Fibroblast of the conjunctiva (primary cell): ENCODE measurements at places on chromosomes 7 and 10.

GRCh38 chr10:73136627-73137026 lies 26.4 kb downstream of the NUDT13 start:
- DNase-seq, result no peak

DNA sequence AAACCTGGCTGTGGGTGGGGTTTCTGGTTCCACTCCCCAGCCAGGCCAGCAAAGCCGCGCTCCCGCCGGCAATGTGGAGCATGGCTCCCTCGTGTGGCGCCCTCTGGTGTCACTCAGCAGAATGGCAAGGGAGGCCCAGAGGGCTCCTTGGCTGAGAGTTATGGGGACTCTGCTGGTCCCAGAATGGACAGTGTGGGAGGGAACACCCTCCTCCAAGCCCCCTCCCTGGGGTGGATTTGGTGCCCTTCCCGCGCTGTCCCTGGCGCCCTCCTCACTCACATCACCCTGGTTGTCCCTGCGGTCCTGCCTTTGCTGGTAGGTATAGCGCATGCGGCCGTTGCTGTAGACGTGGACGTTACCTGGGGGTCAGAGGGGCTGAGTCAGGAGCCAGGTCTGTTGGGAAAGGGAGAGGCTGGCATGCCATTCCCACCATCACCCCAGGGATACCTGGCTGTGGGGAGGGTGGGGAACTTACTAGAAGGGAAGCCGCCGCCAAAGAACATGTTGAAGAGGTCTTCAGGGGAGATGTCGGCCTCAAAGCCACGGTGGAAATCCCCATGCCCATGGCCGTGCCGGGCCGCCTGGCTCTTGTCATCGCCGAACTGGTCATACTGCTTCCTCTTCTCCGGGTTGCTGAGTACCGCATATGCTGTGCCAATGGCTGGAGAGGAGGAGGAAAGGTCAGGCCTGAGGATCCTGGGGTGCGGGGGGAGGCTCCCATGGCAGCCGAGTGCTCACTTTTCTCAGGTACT lies 14.0 kb downstream of the DNAJB12 start:
- DNase-seq, result no peak

DNA sequence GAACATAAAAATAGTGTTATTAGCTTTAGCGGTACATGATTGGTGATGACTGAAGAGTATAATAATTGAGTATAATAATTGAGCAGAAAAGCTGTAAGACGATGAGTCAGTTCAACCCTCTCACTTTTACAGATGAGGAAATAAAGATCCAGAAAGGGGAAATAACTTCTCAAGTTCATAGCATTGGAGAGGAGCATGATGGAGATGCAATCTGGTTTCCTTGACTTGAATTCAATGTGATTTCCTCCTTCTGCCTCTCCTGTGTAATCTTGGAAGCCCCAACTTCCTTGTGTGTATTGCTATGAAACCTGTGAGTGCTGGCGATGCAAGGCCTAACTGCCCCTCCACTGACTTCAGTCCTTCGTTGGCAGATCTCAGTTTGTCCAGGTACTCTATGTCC lies 265.1 kb downstream of the LRMDA start:
- DNase-seq, result no peak

DNA sequence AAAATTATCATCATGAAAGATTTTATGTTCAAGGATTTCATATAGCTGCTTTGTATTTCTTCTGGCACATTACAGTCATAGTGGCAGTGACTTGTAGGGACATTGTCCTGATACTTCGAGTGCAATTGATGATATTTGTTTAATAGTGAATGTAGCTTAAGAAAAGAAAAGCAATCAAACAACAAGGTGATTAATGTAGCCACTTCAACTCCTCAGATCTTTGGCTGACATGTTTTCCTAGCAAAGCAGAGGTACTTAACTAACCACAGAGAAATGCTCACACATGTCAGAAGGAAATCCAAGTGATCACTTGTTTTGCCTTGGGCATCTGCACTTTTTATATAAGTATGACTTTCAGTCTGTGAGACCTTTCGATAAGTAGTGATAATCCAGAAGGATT lies 470.3 kb downstream of the AUTS2 start:
- DNase-seq, result no peak

DNA sequence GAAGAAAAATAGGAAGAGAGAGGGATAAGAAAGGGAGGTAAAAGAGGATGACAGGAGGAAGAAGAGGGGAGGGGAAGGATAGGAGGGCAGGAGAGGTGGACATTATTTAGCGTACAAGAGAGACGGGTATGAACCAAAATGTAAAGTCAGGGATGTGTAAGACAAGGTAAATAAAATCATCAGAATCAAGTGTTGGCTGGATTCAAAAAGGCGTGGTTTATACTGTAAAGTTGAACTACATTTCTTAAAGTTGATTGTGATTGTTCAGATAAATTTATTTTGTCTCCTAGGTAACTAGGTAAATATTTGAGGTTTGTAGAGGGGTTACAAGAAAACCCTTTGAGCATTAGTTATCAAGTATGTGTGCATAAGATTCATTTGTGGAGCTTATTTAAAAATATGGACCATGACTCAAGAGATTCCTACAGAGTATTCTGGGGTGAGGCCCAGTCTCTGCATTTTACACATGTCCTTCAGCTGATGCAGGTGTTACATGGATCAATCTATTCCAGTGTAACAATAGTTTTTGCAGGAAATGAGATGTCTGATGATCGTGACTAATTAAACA lies 512.1 kb upstream of the MBL2 start:
- no peak for DNase-seq

DNA sequence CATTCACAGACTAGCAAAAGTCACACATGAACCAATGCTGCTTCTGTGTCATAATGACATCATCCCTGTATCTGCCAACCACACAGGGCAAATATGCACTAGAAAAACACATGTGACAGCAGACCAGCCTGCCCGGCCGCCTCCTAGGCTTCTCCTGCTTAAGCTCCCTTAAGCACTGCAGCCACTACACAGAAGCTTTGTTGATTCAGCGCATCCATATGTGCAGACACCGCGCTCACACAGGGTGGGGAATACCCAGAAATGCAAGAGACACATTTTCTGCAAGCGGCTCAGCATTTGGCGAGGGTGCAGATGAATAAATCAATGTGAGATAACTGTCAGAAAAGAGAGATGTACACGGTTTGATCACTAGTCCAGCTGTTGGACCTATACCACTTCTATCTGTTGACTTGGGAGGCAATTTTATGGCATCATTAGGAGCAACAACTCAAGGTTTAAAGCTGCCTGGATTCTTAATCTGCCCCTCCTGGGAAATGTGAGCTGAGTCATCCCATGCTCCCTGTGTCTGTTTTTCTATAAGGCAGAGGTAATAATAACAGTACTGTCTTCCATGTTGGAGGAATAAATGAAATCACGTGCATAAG lies 33.4 kb downstream of the CPXM2 start:
- peak; percentile 53 for DNase-seq

- DNase-seq, result no peak
Measured at GRCh38 chr10:44742248-44742647, 168.9 kb upstream of the TMEM72 start.

- no peak for DNase-seq
Measured at GRCh38 chr10:24238519-24239247, 29.7 kb downstream of the KIAA1217 start.

- no peak for DNase-seq
Measured at GRCh38 chr10:46541017-46541661, 15.3 kb downstream of the GPRIN2 start.

GRCh38 chr10:132542086-132542775 lies 4.6 kb downstream of the INPP5A start:
- no peak for DNase-seq
